ENCODE measurements at places on chromosomes 16 and 17. TPM values are rescaled to one million over a fixed set of nuclear protein-coding genes. Genes with fewer than 3 reads are reported as not detected.

- no peak for DNase-seq
These were observed 186.9 kb upstream of the ELAC2 start for GRCh38 chr17:13204607-13205237.

ZNF646 gene
- 18.3 TPM for total RNA-seq

GRCh38 chr16:81374550-81374949 lies 59.8 kb downstream of the GAN start:
- no peak for DNase-seq

B4GALNT2 gene
- 0.05 TPM for total RNA-seq

ZFHX3 gene
- total RNA-seq, result 60.8 TPM

- no peak for DNase-seq
These were observed 42.7 kb downstream of the GNA13 start for GRCh38 chr17:65013613-65014391.

SLC6A2 gene
- 4.6 TPM for total RNA-seq

DNA sequence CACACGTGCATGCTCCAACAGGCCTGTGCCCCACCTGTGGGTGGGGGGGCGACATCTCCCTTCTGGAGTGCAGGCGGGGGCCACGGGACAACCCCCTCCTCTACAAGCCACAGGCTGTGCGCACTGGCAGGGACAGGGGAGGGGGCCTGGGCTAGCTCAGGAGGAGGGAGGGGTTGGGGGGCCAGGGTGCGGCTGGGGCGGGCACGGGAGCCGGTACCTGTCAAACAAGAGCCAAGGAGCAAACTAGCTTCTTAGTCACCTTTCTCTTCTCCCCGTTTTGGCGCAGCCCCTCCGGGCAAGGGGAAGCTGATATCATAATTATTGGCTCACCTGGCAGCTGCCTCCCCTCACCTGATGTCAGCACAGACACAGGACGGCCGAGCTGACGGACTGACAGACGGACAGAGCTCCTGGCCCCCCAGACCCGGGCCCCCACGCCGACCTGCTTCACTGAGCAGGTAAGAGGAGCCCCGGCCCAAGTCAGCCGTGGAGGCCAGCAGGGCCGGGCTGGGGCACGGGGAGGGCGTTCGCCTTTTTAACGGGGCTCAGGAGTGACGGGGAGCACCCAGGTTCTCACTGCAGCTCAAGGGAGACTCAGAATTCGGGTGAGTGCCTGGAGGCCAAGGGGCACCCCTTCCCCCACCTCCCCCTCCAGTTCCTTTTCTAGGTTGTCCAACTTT lies at the start of gene FOXN1:
TSS of gene FOXN1 (plus strand) at position 363 of the 680 bp plus-strand sequence. CDS start 17,622 bp downstream, outside the sequence.
- DNase-seq, result no peak

MYH10 gene
- 30.8 TPM for total RNA-seq

GAS2L2 gene
- not detected for total RNA-seq

- DNase-seq, result no peak
These were observed 40.8 kb downstream of the IRX6 start for GRCh38 chr16:55364811-55365210.

DNA sequence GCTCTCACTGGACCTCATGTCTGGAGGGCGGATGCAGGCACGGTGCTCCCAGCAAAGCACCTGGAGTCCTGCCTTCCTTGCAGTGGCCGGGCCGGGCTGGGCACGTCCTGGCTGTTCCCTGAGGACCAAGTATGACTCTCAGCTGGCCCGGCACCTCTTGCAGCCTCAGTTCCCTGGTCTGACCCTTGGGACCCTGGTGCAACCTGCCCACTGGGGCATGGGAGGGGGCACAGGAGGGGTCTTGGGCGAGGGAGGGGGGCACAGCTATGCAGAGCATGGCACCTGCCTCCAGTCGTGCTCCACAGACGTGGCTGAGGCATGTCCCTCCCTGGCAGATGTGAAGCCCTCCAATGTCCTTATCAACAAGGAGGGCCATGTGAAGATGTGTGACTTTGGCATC lies 19.6 kb downstream of the MAP2K3 start:
- DNase-seq, result no peak

KRT25 gene
- total RNA-seq, result not detected

AOC2 gene
- total RNA-seq, result 3.6 TPM

BCAR1 gene
- 81.8 TPM for total RNA-seq

DNA sequence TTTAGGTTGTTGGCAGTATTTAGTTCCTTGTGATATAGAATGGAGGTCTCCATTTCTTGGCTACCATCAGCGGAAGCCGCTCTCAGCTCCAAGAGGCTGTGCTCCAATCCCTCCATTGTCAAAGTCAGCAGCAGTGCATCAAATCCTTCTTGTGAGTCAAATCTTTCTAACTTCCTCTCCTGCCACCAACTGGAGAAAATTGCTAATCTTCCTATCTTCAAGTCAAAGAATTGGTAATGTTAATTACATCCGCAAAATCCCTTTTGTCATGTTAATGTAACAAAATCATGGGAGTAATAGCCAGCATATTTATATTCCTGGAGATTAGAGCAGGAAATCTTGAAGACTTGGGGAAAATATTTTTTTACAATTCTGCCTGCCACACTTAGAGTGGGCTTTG lies 436.4 kb upstream of the DYNLRB2 start:
- no peak for DNase-seq

MCRIP1 gene
- total RNA-seq, result 73.6 TPM

TACO1 gene
- 17.5 TPM for total RNA-seq

DNA sequence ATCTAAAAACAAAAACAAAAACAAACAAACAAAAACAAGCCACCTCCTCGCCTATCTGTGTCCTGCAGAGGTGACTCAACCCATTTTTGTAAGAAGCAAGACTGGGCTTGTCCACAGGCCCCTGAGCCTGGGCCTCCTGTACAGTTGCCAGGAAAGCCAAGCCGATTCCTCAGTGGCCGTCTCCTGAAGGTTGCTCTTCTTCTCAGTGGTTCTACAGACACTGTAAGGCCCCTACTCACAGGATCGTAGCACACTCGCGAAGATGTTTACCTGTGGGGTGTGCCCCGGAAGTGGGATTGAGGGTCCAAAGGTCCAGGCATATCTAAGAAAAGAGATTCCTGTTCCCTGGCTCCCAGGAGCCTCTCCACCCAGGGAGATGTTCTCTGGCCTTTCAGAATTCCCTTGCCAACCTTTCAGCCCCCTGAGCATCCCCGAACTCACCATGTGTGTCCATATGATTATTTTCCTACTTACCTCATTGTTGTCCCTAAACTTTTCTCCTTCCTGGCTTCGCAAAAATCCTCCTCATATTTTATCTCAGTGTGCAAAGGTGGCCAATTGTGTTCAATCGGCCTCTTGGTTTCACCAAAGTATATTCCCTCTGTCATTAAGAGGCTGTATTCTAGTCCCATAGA lies 7.5 kb upstream of the CES3 start:
- no peak for DNase-seq

PRDM7 gene
- total RNA-seq, result not detected

CACNG1 gene
- total RNA-seq, result not detected

DNA sequence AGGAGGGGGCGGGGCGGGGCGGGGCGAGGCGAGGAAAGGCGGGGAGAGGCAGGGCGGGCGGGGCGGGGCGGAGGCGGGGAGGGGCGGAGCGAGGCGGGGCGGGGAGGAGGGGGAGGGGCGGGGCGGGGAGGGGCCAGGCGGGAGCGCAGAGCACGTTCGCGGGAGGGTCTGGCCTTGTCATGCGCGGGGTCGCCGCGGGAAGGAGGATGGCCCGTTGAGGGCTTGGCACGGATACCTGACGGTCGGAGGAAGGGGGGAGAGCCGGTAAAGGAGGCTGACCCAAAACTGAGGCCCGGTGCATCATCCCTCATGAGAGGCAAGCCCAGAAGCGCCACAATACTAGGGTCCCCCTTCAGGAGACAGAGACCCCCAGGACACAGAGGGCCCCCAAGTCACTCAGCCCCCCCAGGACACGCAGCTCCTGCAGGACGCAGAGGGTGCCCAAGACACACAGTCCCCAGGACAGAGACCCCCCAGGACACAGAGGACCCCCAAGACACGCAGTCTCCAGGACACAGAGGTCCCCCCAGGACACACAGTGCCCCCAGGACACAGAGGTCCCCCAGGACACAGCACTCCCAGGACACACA lies 593 bp upstream of the WDR45B start:
- peak; percentile 69 for DNase-seq

PAQR4 gene
- total RNA-seq, result 4.5 TPM

DNA sequence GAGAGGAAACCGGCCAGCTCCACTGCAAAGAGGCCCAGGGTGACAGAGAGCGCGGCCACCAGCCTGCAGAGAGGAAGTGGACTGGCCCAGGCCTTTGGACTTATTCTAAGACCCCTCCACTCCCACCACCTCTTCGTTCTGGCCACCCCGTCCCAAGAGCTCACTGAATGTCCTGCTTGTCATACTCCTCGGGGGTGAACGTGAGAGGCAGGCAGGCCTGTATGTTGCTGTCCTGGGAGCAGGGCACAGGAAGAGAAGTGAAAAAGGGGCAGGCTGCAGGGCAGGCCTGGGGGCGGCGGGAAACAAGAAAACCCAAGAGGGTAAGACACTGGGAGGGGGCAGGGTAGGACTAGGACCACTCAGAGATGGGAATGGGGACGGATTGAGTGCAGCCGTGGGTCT lies 384 bp downstream of the TMEM107 start:
- no peak for DNase-seq

FN3K gene
- 27.0 TPM for total RNA-seq

DNA sequence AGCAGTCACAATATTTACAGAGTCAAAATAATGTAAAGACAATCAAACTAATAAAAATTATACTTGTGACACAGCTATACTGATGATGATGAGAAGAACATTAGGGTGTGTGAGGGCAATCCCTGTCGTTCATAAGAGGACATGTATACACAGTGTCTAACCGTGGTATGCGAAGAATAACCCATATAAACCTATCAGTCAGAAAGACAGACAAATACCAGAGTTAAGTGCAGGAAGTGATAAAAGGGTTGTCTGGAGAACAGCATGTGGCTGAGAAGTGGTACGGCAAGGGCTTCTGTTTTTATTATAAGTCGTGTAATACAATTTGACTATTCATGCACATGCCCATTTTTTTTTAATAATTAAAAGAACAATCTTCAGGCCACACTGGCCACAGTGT lies 46.7 kb downstream of the LMF1 start:
- DNase-seq, result no peak

GRCh38 chr16:73418691-73419090 lies 370.8 kb upstream of the ZFHX3 start:
- DNase-seq, result no peak

DNA sequence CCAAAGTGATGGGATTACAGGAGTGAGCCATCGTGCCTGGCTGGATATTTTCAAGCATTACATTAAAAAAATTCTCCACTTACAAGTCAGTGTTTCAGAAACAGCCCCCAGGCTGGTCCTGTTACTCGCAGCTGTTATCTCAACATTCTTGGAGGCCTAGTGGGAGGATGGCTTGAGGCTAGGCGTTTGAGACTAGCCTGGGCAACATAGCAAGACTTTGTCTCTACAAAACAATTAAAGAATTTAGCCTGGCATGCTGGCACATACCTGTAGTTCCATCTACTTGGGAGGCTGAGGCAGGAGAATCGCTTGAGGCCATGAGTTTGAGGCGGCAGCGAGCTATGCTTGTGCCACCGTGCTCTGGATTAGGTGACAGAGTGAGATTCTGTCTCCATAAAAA lies 26.5 kb upstream of the SPNS3 start:
- no peak for DNase-seq

MYO15A gene
- total RNA-seq, result 1.8 TPM

- no peak for DNase-seq
These were observed 67.4 kb downstream of the PRKCA start for GRCh38 chr17:66369830-66370229.

DNA sequence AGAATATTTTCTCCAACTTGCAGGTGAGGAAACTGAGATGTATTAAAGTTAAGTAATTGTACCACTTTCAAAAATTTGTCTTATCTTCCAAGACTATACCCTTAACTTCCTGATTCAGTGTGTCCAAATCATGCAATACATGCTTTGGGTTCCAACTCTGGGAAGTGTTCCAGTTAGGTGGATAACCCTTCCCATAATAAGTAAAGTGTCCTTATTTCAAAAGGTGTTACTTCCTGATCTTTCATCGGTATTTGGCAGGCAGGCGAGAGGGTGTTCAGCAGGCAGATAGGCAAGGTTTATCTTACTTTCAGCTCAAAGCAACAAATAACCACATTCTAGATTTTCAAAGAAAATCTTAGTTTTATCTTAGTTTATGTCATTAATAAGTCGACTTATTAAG lies 46.3 kb upstream of the ARHGAP44 start:
- DNase-seq, result no peak

GRCh38 chr17:35695613-35696012 lies 35.8 kb upstream of the RASL10B start:
- DNase-seq, result no peak

KRT31 gene
- not detected for total RNA-seq

Data from ureter (tissue), 1 donor.